ENCODE measurements at places on chromosomes 1 and 21.

DNA sequence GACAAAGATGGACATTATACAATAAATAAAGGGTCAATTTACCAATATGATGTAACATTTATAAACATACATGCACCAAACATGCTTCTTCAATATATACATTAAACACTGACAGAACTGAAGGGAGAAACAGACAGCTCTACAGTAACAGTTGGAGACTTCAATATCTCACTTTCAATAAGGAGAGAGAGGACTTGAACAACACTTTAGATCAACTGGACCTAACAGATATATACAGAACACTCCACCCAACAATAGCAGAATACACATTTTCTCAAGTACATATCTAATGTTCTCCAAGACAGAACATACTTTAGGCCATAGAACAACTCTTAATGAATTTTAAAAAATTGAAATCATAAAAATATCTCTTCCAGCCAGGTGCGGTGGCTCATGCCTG is 50.6 kb upstream of the TTC39A start:
- DNase-seq = no peak

- no peak for DNase-seq
Measured at GRCh38 chr1:24771574-24771973, 26.3 kb downstream of the CLIC4 start.

GRCh38 chr1:38541223-38541622 is 318.3 kb downstream of the RRAGC start:
- no peak for DNase-seq

- no peak for DNase-seq
Measured at GRCh38 chr1:201542309-201543035, 3.5 kb downstream of the NAV1 start.

- DNase-seq = peak; percentile 68
Measured at GRCh38 chr1:198681831-198682759, 43.3 kb downstream of the PTPRC start.

DNA sequence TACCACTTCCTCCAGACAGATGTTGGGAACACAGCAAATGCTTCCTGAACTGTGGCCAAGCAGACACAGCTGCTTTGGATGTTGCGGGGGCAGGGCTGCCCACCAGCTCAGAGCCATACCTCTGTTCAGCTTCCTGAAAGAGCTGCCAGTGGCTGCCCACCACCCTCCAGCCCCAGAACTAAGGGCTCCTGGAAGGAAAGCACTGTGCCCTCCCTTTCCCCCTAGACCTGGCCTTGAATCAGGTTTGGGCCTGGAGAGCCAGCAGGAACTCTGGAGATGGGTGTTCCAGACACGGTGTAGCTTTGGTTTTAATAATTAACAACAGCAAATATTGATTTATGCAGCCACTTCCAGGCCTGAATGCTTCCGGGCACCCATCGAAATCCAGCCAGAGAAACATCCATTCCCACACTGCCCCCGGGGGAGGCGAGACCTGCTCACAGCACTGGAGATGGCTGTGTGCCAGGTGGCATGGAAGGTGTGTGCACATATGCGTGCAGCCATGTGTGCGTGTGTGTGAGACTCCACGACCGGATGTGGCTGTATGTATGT is 45.7 kb downstream of the RAP1GAP start:
- DNase-seq = no peak

- DNase-seq = no peak
Measured at GRCh38 chr1:154353460-154353904, 28.2 kb downstream of the ATP8B2 start.

DNA sequence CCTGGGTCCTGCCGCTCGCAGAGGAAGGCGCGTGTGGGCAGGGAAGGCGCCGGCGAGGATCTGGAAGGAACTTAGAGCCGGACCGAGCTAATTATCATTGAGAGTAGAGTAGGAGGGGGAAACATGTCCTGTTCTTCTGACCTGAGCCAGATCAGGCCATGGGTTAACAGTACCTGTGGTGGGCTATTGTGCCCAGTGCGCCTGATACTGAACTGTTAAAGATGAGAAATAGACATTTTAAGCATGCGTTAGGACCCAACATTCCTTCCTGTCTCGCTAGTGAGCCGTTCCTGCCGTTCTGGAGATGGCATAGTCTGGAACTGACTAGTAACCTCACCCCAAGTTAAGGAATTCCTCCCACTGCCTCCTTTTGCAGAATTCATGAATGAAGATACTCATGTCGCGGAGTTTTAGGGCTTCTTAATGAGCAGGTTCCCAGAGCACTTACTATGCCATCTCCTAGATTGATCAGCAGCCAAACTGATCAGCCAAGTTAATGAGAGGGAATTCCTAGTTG is 870 bp downstream of the STRIP1 start:
- DNase-seq = no peak

DNA sequence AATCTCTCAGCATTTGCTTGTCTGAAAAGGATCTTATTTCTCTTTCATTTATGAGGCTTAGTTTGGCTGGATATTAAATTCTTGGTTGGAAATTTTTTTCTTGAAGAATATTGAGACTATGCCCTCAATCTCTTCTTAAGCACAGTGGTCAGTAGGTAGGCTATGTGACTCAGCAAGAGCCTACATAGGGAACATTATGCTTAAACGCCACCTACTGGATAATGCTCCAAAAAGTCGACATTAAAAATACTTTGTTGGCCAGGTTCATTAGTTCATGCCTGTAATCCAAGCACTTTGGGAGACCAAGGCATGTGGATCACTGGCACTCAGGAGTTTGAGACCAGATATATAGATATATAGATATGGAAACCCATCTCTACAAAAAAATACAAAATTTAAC is 678.0 kb upstream of the USP24 start:
- no peak for DNase-seq

- DNase-seq = no peak
Measured at GRCh38 chr1:203493901-203494300, at the start of gene OPTC. TSS of gene OPTC (plus strand) at chr1:203494153. CDS start at chr1:203496006, 1,853 bp downstream.

- DNase-seq = no peak
Measured at GRCh38 chr1:224292419-224292818, 37.6 kb downstream of the NVL start.

All from stimulated activated CD4-positive, alpha-beta T cell treated with anti-CD3 and anti-CD28 coated beads, Interleukin-2, amount 100 ng/mL, for 24 hours (primary cell).